ENCODE measurements at places on chromosomes 5 and 9.
A peak's percentile ranks its signal among the peaks of the same experiment; 100 is the strongest.

- DNase-seq, result no peak
Observed at GRCh38 chr9:110317911-110318310, 19.8 kb downstream of the TXNDC8 start.

- no peak for DNase-seq
Observed at GRCh38 chr5:148816782-148817181, 9.6 kb upstream of the ADRB2 start.

DNA sequence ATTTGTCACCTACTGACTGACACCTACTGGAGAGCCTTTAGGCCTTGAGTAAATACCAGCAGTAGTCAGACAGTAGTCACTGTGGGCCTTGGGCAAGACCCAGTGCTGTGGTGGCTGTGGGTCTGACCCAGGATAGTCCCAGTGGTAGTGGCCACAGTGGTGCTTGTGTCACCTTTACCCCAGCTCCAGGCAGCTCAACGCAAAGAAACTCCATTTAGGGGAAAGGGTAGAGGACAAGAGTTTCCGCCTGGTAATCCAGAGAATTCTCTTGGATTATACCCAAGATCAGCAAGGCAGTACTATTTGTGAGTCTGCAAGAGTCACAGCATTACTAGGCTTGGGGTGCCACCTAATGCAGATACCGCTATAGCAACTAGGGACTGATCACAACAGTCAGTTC, 28.9 kb downstream of the CERT1 start:
- DNase-seq, result no peak

- DNase-seq, result no peak
Observed at GRCh38 chr9:98402019-98402840, 146.8 kb upstream of the TBC1D2 start.

- no peak for DNase-seq
Observed at GRCh38 chr5:76716456-76717157, 681 bp downstream of the F2R start.

- peak; percentile 84 for DNase-seq
Observed at GRCh38 chr9:84300271-84300670, 40.3 kb downstream of the SLC28A3 start.

- DNase-seq, result no peak
Observed at GRCh38 chr5:177362292-177362609, 4.5 kb downstream of the RGS14 start.

GRCh38 chr5:113065626-113066025, 89.0 kb downstream of the DCP2 start:
- no peak for DNase-seq

GRCh38 chr5:75654693-75655295, 43.5 kb downstream of the ANKDD1B start:
- no peak for DNase-seq

DNA sequence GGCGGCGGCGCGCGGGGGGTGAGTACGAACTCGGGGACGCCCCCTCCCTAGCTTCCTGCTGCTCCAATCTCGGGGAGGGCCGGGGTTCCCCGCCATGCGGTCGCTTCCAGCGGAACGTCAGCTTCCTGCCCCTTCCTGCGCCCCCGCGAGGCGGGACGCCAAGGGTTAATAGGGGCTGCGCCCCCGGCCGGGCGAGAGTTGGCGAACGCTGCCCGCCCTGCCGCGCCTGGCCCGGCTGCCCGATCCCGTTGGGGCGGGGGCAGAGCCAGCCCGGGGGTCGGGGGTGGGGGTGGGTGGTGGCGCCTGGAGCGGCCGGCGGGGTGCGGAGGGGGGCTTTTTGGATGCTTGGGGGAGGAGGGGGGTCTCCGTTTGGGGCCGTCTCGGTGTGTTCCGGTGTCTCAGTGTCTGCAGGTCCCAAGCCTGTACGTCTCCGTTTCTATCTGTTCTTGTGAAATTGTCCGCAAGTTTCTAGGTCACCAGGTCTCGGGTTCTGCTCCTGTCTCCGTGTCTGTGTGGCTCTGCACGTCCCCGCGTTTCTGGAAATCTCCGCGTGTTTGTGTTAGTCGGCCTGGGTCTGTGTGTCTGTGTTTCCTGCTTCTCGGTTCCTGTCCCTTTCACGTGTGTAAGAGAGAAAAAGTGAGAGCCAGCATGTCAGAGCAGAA, 789 bp downstream of the COL27A1 start:
- peak; percentile 54 for DNase-seq

GRCh38 chr5:62082370-62082801, 223.6 kb upstream of the KIF2A start:
- peak; percentile 72 for DNase-seq

DNA sequence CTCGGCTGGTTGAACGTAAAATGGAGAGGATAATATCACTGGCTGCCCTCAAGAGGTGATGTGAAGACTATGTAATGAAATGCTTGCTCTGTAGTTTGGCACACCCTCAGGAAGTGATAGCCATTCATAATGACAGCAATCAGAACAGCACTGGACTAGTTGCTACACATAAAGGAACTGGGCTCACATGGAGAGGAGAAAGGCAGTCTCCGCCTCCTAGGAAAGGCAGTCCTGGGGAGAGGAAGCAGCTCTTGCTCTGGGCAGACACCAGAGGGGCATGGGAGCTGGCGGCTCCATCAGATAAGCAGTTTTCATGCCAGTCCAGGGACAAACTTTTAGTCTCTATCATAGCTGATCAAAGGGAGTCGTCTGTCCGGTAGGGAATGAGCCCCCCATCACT, 46.9 kb downstream of the ARHGEF37 start:
- no peak for DNase-seq

- peak; percentile 6 for DNase-seq
Observed at GRCh38 chr5:93954421-93955069, 213.1 kb upstream of the POU5F2 start.

GRCh38 chr5:112668016-112668415, 69.7 kb upstream of the APC start:
- no peak for DNase-seq

DNA sequence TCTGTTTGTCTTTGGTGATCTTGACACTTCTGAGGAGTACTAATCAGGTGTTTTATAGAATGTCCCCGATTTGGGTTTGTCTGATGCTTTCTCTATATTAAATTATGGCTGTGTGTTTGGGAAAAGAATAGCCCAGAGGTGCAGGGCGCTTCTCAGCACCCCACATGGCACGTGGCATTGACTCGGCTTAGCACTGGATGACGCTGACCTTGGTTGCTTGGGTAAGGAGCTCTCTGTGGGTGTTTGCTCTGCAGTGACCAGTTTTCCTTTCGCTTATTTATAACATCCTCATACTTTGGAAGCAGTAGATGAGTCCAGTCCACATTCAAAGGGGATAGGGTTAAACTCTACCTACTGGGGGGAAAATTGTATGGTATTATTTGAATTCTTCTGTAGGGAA, 12.5 kb upstream of the FAM120AOS start:
- DNase-seq, result no peak

DNA sequence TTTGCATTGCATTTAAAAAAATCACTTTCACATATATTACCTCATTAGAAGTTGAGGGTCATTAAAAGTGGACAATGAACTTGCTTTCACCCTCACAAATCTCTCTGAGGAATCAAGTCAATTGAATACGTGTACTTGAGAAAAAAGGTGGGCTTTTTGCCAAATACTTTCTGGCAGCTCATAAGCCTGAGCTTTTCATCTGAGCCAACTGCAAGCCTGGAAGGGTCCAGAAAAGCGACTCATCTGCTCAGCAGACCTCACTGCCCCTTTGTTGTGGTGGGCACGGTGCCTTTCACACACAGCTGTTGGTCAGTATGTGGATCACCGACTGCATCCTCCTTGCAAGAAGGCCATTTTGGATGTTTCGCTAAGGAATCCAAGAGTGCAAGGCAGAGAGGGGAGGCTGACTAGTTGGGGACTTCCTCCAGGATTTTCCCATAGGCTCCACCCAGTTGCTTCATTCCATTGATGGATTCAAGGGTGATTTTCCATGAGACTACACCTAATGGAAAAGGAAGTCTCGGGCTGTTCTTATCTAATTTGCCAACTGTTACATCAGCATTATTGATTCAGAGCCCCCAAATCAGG, 564.7 kb downstream of the PDE4D start:
- peak; percentile 94 for DNase-seq

DNA sequence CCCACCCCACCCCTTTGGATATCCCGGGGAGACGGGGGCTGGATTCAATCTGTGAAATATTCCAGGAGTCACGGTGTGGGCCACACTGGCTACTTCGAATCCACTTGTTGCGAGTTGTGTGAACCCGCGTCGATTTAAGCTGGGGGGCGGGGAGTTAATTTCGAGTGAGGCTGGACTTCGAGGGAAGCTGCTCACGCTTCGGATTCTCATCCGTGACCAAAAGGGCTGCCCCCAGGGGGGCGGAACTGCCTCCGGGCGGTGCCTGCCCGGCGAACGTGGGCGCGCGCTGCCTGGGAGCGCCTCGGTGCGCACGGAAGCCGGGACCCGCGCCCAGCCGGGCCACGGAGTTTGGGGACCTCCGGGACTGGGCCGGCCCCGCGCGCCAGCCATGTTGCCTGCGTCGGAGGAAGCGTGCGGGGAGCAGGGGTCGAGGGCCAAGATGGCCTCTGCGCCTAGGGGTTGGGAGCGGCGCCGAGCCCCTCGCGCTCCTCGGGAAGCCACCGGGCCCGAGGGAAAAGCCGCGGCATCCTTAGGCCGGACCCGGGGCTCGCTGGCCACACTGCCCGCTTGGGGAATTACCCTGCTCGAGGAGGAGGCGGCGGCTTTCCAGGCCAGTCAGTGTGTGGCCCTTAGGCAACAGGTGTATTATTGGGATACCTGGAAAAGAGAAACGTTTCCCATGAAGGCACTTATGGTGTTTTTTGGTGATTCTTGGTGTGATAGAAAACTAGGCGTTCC, 975 bp downstream of the OCLN start:
- DNase-seq, result no peak

DNA sequence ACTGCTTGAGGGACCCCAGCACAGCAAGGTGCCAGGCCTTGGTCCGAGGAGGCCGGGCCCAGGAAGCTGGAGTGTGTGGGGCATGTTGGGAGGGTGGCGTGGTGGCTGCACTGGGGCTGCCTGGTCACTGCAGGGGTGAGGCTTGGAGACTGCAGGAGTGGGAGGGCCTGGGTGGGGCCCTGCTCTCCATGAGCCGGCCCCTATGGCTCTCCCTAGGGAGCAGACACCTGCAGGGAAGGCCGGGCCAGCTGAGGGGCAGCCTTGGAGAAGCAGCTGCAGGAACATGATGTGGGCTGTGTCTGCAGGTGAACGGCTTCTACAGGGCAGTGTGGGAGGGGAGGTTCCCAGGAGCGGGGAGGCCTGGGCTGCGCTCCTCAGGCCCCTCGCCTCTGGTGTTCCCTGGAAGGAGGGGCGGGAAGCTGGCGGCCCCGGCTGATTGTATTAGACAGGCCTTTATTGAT, 41.7 kb upstream of the TMEM250 start:
- no peak for DNase-seq

DNA sequence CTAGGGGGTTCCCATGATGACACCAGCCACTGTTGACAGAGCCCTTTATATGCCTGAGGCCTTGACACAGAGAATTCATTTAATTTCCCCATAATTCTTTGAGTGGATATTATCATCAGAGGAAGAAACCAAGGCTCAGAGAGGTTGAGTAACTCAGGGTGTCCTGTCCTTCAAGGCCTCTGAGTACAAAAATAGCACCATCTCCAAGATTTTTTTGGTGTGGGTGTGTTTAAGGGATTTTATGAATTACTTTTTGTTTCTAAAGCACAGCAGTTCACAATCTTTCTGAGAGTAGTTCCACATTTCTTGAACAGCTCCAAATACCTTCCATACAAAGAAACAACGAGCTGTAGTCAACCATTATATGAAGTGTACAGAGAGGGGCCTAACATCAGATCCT, 6.2 kb upstream of the GSN start:
- no peak for DNase-seq

DNA sequence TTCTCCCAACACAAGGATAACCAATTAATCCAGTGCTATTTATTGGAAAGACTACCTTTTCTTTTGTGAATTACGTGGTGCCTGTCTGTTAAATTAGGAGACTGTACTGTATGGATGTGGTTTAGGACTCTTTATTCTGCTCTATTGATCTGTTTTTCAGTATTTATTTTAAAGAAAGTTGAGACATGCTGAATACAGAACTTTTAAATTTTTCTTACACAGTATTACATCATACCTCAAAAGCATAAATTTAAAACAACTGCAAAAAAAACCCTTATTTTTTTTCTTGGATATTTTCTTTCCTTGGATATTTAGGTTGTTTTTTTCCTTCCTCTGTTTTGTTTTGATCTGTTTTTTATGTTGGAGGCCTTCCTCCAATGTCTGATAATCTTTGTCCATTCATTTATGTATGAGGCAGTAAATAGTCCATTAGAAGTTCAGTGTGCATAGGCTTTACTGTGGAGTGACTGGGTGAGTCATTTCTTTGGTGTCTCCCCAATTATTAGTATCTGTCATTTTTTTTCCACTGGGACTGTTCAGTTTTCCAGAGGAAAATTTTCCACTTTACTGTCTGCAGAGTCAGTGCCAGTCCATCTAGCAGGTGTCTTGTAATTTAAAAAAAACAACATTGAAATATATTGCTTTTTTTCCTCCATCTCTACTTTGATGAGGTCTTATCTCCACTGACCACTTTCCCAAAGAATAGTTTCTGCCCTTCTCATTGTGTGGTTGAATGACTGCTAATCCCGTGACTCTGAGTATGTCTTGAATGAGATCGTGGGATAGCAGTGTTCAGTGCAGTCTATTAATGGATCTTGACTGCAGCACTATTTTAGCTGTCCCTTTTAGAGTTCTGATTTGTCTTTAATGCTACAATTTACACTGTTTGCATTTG, 15.2 kb downstream of the CYSTM1 start:
- peak; percentile 58 for DNase-seq

Data from iris pigment epithelial cell (primary cell).